ENCODE measurements at places on chromosomes 1 and 21.

- DNase-seq, result no peak
These were observed 16.2 kb downstream of the CACNA1S start for GRCh38 chr1:201096041-201096461.

GRCh38 chr1:90074970-90075391, 80.1 kb downstream of the ZNF326 start:
- DNase-seq, result no peak

- no peak for DNase-seq
These were observed 73.1 kb downstream of the PRKAB2 start for GRCh38 chr1:147099192-147099591.

- no peak for DNase-seq
These were observed 67.8 kb downstream of the CNIH3 start for GRCh38 chr1:224683936-224684335.

- DNase-seq, result no peak
These were observed 62.5 kb upstream of the TRAPPC10 start for GRCh38 chr21:43949499-43950208.

- DNase-seq, result no peak
These were observed 1.7 kb downstream of the TRMT1L start for GRCh38 chr1:185154912-185155513.

DNA sequence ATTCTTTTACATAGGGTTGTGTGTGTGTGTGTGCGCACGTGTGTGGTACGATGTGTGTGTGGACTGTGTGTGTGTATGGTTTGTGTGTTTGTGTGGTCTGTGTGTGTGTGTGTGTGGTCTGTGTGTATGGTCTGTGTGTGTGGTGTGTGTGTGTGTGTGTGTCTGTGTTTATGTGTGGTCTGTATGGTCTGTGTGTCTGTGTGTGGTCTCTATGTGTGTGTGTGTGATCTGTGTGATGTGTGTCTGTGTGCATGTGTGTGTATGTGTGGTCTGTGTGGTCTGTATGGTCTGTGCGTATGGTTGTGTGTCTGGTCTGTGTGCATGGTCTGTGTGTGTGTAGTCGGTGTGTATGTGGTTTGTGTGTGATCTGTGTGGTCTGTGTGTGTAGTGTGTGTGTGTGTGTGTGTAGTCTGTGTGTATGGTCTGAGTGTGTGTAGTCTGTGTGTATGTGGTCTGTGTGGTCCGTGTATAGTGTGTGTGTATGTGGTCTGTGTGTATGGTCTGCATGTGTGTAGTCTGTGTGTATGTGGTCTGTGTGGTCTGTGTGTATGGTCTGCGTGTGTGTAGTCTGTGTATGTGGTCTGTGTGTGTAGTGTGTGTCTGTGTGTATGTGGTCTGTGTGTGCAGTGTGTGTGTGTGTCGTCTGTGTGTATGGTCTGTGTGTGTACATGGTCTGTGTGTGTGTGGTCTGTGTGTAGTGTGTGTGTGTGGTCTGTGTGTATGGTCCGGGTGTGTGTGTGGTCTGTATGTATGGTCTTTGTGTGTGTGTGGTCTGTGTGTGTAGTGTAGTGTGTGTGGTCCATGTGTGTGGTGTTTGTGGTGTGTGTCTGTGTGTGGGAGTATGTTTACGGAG, 46.8 kb downstream of the RHOU start:
- no peak for DNase-seq

DNA sequence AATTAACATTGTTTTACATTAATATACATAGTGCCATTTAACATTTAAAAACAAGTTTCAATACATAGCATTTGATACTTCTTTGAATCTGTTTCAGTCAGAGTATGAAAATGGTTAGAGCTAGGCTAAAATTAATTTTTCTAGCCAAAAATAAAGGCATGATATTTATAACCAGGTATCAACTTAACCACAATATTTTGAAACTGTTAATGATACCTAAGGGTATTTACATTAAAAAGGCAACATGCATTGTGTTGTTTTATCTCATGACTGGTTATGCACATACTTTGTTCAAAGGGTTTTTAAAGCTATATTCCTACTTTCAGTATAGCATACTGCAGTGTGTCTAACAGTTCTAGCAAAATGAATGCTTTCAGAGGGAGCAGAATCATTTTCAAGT, 130.0 kb downstream of the HS2ST1 start:
- no peak for DNase-seq

DNA sequence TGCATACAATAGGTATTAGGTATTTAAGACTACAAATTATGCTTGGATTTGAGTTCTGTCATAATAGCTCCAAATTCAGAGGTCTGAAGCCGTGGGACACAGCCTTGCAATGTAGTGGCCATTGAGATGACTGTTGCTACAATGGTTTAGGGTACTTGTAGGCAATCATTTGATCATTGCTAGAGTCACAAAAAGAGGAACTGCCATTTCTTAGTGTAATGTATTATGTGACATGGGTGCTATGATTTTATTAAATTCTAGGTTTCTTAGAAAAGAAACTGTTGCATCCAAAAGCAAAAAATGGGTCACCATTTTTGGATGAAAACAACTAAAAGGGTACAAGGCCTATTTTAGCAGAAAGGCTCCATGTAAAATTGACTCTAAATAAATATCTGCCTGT, 129.9 kb upstream of the ZNF644 start:
- DNase-seq, result no peak

DNA sequence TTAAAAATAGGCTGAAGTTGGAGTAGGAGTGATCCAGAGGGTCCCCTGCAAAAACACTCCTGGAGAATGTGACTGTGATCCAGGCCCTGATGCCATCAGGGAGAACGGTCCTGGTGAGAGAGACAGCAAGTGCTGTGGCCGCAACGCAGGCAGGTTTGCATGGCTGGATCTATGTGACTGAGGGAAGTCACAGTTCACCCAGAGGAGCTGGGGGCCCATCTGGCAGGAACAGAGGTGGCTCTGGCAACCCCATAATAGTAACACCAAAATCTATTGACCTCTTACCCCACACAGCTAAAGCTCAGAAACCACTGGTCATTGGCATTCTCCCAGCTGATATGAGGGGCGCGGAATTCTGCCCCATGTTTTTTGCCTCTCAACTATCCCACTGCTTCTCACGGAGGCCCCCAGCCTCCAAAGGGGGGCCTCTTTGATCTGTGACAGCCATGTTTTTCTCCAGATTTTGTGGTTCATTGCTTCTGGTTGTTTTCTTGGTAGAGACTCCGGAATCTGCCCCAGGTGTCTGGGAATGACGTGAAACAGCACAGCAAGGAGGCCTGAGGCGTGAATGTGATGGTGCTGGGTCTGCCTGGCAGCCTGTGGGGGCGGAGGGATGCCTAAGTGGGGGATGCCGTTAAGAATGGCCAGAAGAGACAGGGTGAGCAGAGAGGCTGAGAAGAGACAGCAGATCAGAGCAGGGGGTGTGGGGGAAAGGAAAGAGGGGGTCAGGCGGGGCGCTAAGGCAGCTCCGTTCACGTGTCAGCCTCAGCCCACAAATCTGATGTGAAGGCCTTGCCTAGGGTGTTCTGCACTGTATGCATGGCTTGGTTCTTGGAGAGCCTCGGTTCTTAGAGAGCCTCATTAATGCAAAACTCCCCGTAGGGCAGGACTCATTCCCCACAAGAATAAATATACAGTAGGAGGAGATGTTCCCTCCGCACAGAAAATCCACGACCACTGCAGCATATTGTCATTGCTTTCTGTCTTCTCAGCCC, 23.5 kb downstream of the CASP9 start:
- no peak for DNase-seq

- DNase-seq, result no peak
These were observed 72.0 kb upstream of the ARHGEF16 start for GRCh38 chr1:3382326-3383057.

DNA sequence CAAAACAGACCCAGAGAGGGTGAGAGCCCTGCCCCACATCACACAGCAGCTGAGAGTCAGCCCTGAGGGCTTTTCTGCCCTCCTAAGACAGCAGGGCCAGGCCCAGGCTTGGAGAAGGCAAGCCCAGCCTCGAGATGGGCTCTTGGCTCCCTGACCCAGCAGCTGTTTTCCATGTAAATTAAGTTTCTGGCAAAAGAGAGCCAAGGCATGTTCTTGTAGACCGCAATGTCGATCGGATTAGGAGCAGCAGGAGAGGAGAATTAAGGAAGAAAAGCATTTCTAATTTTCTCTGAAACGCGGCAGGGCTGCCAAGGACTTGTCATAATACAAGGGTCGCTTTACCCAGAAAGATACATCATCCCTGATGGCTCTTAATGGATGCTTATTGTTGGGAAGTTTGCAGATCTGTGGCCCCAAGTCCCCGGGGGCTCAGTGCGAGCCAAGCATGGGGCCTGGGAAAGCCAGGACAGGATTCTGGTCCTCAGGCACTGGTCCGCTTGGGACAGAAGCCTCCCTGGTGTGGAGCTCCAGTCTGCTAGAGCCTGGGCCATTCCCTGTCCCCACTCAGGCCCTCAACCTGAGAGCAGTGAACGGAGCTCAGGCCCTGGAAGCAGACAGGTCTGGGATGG, 62.8 kb downstream of the DMRTB1 start:
- no peak for DNase-seq

GRCh38 chr1:109263597-109264378, 14.4 kb downstream of the CELSR2 start:
- peak; percentile 52 for DNase-seq

- no peak for DNase-seq
These were observed at the start of gene BATF3 for GRCh38 chr1:212699625-212700222. TSS of gene BATF3 (minus strand) at chr1:212699840. CDS start at chr1:212699762, 78 bp downstream.

- no peak for DNase-seq
These were observed 65.5 kb downstream of the EPHB2 start for GRCh38 chr1:22776035-22776613.

- no peak for DNase-seq
These were observed 5.1 kb upstream of the PARK7 start for GRCh38 chr1:7956218-7957032.

- no peak for DNase-seq
These were observed 1004.9 kb upstream of the NCAM2 start for GRCh38 chr21:19993268-19993667.

GRCh38 chr1:246383791-246384190, 123.3 kb downstream of the SMYD3 start:
- no peak for DNase-seq

DNA sequence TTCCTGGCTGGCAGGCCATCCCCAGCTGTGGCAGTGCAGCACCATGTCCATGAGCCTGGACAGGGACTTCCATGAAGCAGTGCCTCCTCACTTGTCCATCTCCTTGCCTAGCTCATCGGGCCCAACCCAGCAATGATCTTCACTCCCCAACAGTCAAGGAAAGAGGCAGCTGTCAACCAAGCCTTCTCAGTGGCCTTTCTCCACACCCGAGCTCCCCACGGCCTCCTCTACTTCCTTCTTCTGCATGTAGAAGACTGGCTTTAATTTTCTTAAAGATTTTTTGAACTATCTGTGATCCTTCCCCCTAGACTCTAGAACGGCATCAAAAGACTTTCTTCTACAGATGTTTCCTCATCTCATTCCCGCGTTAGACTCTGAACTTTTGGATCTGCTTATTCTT, 65.5 kb upstream of the COA6 start:
- no peak for DNase-seq

DNA sequence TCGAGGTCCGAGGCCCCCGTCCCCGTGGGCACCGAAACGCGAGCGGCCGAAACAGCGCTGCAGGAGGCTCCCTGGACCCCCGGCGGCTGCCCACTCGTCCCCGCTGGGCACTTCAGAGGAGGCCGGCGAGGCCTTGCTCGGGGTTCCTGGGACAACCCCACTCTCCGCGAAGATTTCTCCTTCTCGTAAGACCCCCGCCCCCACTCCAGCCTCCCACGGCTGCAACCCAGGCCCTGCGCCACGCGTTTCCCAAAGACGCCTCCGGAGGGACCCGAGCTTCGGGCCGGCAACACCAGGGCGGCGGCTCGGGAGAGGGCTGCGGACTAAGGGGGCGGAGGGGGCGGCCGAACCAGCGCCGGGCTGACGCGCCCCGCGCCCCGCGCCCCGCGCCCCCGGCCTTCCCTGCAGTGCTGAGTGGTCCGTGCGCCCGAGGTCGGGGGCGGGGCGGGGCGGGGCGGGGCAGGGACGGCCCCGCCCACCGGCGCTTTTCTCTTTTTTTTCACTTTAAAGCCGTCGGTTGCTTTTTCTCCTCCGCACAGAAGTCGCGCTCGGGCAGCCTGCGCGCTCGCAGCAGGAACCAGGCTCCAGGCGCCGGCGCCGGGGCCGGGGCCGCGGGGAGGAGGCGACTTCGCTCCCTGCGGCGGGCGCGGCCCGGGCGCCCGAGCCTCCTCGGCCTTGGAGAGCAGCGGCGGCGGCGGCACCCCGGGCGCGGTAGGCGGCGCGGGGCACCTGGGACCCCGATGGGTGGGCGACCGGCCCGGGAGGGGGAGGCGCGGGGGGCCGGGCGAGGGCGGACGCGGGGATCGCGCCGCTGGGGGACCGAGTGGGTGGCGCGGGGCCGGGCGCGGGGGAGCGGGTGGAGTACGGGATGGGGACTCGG, at the start of gene SPSB1:
SPSB1 (plus strand) TSS at position 534 of the 880 bp plus-strand sequence. CDS start 62,998 bp downstream, outside the sequence.
- peak; percentile 57 for DNase-seq

GRCh38 chr1:102961549-102961948, 146.8 kb downstream of the COL11A1 start:
- no peak for DNase-seq

DNA sequence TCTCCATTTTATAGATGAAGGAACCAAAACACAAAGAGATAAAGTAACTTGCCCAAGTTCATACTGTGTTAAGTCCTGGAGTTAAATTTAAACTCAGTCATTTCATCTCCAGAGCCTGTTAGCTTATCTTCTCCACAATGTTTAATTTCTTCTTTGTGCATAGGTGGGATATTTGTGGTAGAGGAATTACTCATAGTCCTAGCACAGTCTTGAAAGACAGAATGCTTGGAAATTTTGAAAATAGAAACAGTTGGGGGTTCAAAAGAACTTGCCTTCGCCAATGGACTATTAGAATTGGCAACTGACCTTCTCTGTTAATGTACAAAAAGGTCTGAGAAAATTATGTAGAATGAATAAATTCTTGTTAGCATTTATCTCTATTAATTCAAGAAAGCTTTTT, 832.0 kb upstream of the PRMT6 start:
- DNase-seq, result no peak

- no peak for DNase-seq
These were observed 431.0 kb downstream of the DPYD start for GRCh38 chr1:97489834-97490233.

GRCh38 chr21:33388188-33388587, 15.0 kb upstream of the IFNGR2 start:
- DNase-seq, result no peak

- no peak for DNase-seq
These were observed 423.9 kb downstream of the PTBP2 start for GRCh38 chr1:97145321-97145956.

DNA sequence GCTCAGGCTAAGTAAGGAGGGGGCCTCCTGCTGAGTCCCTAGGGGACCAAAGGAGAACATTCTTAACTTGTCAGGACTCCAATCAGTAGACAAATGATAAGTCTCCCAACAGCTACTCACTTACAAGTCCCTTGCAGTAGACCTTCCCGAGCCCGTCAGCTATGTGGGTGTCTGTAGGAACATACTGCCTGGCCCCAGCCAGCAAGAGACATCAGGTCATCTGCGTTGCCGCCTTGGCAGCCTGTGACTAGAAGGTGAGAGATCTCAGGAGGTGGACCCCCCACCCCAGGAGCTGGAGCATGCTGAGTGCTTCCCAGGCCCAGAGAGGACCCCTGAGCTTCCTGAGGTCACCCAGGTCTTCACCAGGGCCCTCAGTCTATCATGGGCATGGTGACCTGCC, 250.5 kb downstream of the C1orf94 start:
- no peak for DNase-seq

Measured in caudate nucleus (tissue), 63 donors.